CD8-positive, alpha-beta memory T cell (primary cell): ENCODE measurements at places on chromosomes 2 and 18. TPM values are rescaled to one million over a fixed set of nuclear protein-coding genes. Genes with fewer than 3 reads are reported as not detected.

HIBCH gene
- total RNA-seq: 32.2 TPM

ANKRD29 gene
- total RNA-seq: not detected

SLC9A2 gene
- not detected for total RNA-seq

PMS1 gene
- total RNA-seq: 45.0 TPM

GAL3ST2 gene
- not detected for total RNA-seq

CCDC85A gene
- not detected for total RNA-seq

SPATA3 gene
- 0.24 TPM for total RNA-seq

C1GALT1C1L gene
- total RNA-seq: 0.20 TPM

MARCO gene
- total RNA-seq: not detected

EVA1A gene
- total RNA-seq: not detected

GALM gene
- total RNA-seq: 107 TPM

PDE11A gene
- not detected for total RNA-seq

FOXD4L1 gene
- 0.18 TPM for total RNA-seq

KIF1A gene
- 1.6 TPM for total RNA-seq

GRB14 gene
- total RNA-seq: not detected

CXCR1 gene
- not detected for total RNA-seq

NDC80 gene
- total RNA-seq: 44.4 TPM

WDR35 gene
- 12.0 TPM for total RNA-seq

ACMSD gene
- not detected for total RNA-seq

WDR54 gene
- 75.5 TPM for total RNA-seq

UGT1A8 gene
- total RNA-seq: not detected

CLEC4F gene
- not detected for total RNA-seq

RTP5 gene
- total RNA-seq: 0.18 TPM

TBR1 gene
- not detected for total RNA-seq

LIMS3 gene
- 0.91 TPM for total RNA-seq

DSG1 gene
- not detected for total RNA-seq

APOB gene
- not detected for total RNA-seq

CHRNG gene
- total RNA-seq: not detected

ROCK1 gene
- total RNA-seq: 66.5 TPM
